HL-60 (cell line): ENCODE measurements at places on chromosomes 5 and 9.

- peak; percentile 35 for DNase-seq
These were observed 132.9 kb upstream of the ACO1 start for GRCh38 chr9:32251539-32251938.

DNA sequence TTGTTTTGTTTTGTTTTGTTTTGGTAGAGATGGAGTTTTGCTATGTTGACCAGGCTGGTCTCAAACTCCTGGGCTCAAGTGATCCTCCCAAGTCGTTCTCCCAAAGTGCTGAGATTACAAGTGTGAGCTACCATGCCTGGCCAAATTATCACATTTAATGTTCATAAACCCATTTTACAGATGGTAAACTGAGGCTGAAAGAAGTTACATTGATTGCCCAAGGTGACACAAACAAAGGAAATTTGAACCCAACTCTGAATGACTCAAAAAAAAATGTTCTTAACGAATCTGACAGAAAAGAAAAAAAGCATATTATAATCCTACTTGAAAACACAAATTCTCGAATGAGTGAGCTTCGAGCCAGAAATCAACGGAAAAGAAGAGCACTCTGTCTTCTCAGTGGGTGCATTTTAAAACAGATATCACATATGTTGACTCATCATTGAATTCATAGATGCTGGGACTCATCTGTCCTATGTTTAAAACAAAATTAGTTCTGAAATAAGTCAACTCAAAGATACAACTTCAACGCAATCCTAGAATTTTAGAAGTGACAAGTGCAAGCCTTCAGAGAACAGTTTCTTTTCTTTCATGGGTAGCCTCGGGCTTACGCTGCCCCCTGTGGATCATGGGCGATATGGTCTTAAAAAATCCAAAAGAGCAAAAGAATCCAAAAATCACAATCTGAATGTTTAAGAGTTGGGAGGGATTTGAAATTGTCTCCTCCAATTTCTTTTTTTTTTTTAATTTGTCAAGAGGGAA is 28.4 kb downstream of the TIMD4 start:
- peak; percentile 11 for DNase-seq

DNA sequence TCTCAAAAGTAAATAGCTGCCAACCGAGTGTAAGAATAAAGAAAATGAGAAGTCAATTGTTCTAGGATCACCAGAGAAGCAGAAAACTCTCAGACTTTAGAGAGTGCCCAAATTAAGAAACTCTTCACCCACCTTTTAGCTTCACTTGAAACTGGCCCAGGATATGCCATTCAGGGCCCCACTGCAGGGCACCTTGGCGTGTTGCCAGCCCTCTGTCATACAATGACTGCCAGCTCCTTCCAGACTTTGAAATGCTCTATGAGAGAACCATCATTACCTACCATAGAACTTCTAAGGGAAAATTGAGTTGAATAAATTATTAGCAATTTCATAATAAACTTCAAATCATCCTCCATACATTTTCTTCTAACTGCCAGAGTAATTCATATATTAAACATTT is 240.5 kb downstream of the CETN3 start:
- DNase-seq, result no peak

DNA sequence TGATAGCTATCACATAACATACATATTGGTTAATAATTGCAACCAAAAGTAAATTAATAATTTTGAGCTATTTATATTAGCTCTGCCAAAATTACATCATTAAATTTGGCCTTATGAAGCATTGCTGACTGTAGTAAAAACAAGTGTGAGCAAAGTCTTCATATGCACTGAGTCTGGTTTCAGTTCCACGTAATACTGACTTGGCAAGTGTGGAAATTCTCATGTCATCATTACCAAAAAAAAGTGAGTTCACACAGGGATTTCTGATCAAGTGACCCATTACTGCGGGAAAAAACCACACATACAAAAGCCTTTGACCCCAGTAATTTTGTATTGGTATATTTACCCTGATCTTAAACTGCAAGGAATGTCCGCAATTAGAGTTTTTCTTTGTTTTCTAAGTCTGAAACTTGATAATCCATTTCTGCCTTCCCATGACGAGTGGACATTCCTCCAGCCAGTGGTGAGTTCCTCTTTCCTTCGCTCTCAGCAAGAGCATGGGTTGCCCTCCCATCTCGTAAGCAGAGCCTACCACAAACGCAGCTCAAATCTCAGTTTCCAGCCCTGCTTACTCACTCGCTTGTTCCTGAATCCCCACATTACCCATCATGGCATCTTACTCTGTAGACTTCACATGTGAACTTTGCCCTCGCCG is 220.2 kb upstream of the DMRT1 start:
- peak; percentile 13 for DNase-seq

- DNase-seq, result no peak
These were observed 32.0 kb upstream of the TMED7 start for GRCh38 chr5:115657881-115658233.

- no peak for DNase-seq
These were observed 41.0 kb downstream of the FAT2 start for GRCh38 chr5:151550146-151550545.

GRCh38 chr5:6717247-6717646 is 4.0 kb downstream of the TENT4A start:
- DNase-seq, result no peak

DNA sequence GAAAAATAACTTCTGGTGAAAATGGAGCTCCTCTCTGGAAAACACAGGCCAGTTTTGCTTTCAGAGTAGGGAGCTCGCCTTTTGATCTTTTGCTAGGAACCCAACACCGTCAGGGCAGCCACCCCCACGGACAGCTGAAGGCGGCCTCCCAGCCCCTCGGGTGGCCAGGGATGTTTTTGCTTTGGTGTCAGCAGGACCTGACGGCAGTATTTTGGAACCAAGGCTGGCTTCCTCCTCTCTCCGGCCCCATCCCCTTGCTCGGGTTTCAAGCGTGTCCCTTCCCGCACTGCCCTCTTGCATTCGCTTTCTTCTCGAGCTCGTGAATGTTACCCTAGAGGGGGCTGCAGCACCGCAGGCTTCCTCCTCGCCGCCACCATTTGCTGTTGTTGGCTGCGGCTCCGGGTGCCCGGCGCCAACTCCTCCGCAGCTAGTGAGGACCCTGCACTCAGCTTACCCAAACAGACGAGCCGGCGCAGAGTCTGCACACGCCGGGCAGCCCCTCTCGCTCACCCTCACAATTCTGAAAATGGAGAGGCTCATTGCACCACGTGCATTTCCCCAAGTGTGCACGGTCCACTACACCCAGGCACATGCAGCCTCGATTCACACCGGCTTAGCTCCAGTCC is 35.5 kb upstream of the ADAMTSL1 start:
- no peak for DNase-seq

GRCh38 chr5:9218358-9218757 is 327.5 kb downstream of the SEMA5A start:
- no peak for DNase-seq

DNA sequence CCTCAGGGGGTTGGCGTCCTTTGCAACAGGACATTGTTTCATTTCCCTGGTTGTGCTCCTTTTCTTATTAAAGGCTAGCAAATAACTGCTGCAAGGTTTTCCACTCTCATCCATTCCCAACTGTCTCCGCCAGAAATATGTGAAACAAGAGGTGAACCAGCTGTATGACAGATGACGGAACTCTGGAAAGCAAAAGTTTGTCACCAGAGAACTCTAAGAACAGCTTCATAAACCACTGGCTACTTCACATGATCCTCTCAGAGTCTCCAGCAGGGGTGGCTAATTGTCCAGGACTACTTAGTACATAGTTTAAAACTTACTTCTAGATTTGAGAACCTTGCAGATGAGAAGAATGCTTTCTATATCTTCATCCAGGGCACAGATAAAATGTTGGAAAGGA is 195.9 kb upstream of the RAD23B start:
- DNase-seq, result no peak

DNA sequence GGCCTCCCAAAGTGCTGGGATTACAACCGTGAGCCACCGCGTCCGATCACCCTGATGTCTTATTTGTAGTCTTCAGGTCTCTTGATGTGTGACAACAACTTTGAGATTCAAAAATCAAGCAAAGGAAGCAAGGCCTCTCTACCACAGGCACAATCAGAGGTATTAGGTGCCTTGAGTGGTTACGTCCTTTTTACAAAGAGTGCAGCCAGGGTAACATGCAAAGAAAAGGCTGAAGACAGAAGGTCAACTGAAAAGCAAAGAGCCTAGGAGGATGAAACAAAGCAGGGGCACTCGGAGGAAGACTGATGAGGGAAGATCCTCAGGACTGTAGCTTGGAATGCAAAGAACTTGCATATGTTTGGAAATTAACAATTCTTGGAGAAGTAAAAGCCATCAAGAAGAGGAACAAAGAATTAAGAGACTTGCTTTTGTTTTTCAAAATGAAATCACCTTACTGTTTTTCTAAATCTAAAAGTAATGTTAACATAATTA is 362.1 kb downstream of the EBF1 start:
- DNase-seq, result no peak

DNA sequence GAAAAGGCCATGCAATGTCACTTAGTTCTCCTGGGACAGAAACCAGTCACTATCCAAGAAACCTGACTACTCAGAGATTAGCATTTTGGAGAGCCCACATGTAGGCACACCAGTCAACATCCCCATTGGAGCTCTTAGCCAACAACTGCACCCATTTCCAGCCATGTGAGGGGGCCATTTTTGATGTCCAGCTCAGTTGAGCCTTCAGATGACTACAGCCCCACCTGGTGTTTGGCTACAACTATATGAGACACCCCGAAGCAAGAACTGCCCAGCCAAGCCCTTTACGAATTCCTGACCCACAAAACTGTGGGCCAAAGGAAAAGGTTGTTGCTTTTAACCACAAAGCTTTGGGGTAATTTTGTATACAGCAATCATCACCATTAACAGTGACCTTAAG is 300.1 kb downstream of the ASTN2 start:
- DNase-seq, result no peak

- no peak for DNase-seq
These were observed 303.0 kb upstream of the CDH9 start for GRCh38 chr5:27341342-27341741.

DNA sequence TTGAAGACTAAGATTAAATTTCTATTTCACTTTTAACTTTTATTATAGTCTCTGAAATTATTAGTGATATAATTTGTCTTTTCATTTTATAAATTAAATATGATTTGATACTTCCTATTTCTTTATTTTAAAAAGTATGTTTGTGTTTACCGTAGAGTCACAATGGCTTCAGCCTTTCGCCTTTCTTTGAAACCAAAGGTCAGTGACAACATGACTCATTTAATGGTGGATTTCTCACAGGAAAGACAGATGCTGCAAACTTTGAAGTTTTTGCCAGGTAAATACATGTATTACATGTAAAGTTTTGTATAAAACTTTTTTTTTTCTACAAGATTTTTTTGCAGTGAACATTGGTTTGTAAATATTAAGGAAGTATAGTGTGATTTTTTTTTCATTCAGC is 36.4 kb downstream of the FSD1L start:
- no peak for DNase-seq

DNA sequence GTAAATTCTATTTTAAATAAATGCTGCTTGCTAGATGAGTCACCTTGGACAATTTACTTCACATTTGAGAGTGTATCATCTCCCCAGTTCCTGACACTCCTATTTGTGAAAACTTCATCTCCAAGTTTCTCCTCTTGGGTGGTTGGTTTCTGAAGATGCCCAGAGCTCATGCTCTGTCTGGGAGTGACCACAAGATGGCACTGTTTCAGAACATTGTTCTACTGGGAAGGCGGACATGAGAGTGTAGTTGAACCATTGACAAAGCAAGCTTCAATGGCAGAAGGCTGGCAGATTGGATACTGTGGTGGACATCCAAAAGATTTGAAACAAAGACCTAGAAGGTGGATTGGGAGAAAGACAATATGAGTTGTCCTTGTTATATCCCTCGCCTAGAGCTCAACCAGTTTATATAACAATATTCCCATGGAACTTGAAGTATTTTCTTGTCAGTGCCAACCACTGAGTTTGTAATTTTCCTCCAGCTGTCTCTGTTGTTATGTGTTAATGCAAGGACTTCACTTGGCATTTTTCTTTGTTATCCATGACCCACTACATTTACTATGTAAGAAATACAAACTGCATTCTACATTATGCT is 234.3 kb upstream of the ANKH start:
- DNase-seq, result peak; percentile 32

GRCh38 chr5:56648460-56649034 is 166.8 kb upstream of the MAP3K1 start:
- DNase-seq, result no peak

DNA sequence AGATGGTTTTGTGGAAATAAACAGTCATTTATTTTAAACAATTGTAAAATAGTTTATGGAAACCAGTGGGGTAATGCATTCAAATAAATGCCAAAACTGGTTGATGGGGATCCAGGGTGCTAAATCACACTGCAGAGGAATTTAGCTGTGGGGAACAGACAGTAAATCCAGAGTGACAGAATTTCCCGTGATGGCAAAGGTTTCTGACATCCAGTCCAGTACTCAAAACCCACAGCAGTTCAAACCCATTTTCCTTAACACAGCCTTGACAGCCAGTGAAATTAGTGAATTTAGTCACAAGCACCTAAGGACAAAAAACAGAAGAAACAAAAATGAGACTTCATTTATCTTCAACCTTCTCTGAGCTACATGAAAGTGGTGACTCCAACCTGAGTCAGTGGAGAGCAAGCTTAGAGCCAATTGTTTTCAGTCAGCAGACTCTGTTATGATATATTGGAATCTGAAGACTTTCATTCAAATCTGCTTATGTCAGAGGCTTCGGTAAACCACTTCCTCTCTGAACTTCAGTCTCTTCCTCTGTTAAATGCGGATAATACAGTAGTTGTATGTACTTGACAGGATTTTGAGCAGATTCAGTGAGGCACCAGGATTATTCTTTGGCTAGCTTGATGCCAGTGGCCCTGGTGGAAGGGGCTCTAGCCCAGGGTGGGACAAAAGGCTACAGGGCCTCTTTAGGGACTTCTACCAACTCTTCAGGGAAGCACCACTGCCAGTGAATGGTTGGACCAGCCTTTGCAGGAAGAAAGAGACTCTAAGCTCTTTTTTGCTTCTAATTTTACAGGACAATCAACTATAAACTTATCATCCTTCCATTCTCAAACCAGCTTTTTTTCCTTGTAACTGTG is 185.3 kb downstream of the MAPKAP1 start:
- no peak for DNase-seq

GRCh38 chr5:126046846-126047571 is 376.2 kb upstream of the GRAMD2B start:
- DNase-seq, result no peak

DNA sequence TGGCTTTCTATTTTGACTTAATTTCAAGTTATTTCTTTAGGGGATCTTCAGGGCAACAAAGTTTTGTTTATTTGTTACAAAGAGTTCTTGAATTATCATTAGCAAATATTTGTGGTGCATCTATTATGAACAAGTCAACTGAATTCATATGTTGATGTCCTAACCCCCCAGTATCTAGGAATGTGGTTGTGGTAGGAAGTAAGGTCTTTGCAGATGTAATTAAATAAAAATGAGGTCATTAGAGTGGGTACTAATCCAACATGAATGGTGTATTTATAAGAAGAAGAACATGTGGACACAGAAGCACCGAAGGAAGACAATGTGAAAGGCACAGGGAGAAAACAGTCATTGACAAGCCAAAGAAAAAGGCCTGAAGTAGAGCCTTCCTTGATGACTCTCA is 474.0 kb upstream of the DAB2 start:
- no peak for DNase-seq

- DNase-seq, result no peak
These were observed 76.3 kb downstream of the MACROH2A1 start for GRCh38 chr5:135322744-135323143.
